ENCODE measurements at places on chromosomes 1 and 21. TPM values are rescaled to one million over a fixed set of nuclear protein-coding genes. Genes with fewer than 3 reads are reported as not detected.
A peak's percentile ranks its signal among the peaks of the same experiment; 100 is the strongest.

DNA sequence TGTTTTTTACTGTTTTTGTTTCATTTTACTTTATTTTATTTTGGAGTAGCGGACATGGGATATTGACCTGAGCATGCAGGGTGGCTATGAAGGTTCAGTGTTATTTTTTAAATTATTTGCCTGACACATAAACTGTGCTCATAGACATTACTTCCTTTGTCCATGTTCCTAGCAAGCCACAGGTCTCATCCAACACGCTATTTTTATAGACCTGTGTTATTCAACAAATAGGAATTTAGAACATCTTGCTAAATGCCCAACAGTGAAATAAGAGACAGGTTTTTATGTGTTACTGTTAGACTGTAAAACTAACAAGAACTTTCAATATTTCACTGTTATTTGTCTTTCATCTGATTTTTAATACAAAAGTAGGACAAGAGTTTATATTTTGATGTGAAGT is 756.4 kb downstream of the KCNT2 start:
- DNase-seq = no peak

GRCh38 chr21:45591619-45592207 is 49.5 kb upstream of the SLC19A1 start:
- no peak for DNase-seq

- DNase-seq = no peak
Observed at GRCh38 chr1:108843390-108844137, 13.3 kb downstream of the AKNAD1 start.

DNA sequence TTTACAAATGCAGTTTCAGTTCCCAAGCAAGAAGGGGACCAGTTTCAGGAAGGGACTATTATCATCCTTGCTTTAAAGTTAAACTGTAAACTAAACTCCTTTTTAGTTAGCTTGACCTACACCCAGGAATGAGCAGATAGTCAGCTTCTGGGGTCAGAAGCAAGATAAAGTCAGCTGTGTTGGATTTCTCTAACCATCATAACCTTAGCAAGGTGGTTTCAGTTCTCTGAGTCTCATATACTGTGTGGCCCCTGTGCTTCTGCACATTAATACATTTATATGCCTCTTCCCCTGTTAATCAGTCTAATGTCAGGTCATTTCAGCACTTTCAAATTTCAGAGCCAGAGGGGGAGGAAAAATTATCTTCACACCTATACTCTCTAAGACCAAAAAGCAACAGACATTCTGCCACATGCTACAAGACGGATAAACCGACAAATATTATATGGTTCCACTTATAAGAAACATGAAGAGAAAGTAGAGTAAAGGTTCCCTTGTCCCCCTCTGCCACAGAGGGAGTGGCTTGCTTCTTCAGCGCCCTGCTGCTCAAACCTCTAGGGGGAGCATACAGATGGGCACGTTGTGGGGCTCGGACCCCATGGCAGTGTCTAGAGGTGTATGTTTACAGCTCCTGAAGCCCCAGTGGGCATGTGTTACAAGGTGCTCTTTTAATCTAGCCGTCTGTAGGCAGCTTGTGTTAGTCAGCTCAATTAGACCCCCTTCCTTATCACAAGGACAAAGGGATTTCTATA is 89.1 kb downstream of the SMYD3 start:
- DNase-seq = no peak

The ANKRD35 gene
- 0.12 TPM for total RNA-seq

The S100A1 gene
- total RNA-seq = 5.1 TPM

DNA sequence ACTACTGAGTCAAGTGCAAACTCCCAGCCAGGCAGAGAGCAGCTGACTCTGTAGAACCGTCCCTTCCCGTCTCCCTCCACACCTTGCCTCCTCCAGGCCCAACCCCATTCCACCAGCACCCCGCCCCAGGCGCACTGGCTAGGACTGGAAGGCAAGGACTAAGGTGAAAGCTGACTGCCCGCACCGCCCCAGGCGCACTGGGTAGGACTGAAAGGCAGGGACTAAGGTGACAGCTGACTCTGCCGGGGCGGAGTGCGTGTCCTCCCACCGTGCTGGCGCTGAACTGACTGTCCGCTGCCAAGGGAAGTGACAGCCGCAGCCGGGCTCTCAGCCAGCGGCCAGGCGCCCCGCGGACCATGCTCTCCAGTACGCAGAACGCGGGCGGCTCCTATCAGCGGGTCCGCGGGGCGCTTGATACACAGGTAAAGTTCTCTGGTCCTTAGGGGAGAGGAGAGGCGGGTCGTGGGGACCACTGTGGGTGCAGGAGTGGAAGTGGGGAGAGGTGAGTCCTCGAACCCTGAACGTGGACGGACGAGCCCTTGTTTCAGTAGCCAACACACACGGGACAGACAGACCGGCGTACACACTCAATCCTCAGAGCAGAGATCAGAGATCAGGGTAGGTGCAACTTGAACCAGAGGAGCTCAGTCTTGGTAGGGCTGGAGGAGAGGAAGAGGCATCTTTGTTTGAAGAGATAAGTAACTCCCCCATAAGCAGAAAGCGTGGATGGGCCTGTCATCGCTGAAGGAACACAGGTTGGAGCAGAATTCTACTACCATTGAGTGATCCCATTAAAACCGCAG is 58.0 kb downstream of the RBM11 start:
- no peak for DNase-seq

GRCh38 chr1:111571987-111572386 is 47.6 kb upstream of the RAP1A start:
- DNase-seq = peak; percentile 72

The WNT2B gene
- under 0.01 TPM for total RNA-seq

DNA sequence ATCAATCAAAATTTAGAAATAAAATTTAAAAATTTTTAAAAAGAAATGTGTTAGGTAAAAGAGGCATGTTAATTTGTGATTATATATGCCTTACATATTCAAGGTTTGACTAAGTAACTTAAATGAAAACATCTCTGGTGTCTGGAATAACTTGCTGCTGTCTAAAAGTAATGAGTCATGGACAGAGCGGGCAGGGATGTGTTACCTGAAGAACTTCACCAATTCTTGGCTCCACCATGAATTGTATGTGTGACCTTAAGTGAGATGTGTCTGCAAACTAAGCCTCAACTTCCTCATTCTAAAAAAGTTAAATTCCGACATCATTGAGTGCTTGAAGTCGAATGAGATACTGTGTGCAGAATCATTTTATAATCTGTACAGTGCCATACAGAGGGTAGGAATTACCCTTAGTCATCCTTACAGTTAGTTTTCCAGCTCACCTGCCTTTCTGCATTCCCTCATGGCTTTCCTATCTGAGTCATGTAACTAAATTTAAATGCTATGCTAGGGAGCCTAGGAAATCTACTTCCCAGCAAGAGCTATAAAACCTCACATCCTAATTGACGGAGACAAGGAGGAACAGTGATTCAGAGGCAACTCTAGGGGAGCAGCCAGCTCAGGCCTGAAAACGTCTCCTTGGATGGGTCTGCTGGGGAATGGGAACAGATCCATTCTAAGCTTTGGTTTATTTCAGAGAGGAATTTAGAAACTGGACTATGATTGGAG is 100.7 kb upstream of the TSPAN2 start:
- DNase-seq = peak; percentile 93

The IL23R gene
- total RNA-seq = not detected

DNA sequence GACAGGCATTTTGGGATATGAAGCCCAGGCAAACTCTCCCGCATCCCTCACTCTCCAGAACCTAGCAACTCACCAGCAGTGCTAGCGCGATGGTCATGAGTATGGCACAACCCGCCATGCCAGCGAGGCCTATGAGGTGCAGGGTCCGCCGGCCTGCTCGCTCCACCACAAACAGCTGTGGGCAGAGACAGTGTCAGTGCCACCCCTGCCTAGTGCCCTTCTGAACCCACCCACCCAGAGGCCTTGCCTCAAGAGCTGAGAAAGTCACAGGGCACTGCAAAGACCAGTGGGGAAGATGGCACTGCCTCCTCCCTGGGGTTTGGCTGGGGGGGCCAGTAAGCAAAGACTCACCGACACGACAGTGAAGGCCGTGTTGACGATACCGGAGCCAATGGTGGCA is 29.8 kb downstream of the SLC2A1 start:
- DNase-seq = no peak

DNA sequence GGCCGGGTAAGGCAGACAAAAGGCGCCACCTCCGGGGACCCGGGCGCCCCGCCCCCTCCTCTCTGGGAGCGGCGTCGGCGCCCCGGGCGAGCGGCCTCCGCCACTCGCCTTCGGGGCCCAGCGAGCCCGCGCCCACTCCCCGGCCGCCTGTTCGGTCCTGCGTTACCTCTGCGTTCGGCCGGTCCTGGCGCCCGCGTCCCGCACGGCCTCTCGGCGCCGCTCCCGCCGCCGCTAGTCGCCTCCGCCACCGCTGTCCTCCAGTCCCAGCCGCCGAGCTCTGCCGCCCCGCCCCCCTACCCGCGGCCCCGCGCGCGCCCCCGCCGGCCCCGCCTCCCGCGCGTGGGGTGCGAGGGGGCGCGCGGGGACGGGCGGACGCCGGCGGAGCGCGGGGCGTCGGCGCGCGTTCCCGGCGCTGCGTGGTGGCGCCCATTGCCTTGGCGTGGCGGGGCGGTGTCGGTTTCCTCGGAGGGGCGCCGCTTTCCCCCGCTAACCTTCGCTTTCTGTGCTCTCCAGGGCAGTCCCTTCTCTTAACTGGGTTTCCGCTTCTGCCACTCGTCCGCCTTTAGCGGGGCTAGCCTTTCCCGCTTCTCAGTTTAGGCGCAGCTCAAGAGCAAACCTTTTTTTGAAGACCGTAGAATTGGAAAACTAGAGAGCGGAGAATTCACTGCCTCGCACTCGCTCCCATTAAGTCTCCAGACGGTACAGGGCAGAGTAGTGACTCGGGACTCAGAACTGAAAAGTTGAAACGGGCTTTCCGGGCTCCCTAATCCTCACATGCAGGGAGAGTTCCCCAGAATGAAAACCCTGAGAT is at the start of gene HP1BP3:
Gene HP1BP3 (minus strand): TSS at position 279 of the 811 bp plus-strand sequence. CDS start 6,867 bp downstream, outside the sequence.
- DNase-seq = peak; percentile 80

The PDC gene
- not detected for total RNA-seq

The OR2T11 gene
- total RNA-seq = not detected

The LDLRAD1 gene
- not detected for total RNA-seq

The SV2A gene
- total RNA-seq = 11.4 TPM

DNA sequence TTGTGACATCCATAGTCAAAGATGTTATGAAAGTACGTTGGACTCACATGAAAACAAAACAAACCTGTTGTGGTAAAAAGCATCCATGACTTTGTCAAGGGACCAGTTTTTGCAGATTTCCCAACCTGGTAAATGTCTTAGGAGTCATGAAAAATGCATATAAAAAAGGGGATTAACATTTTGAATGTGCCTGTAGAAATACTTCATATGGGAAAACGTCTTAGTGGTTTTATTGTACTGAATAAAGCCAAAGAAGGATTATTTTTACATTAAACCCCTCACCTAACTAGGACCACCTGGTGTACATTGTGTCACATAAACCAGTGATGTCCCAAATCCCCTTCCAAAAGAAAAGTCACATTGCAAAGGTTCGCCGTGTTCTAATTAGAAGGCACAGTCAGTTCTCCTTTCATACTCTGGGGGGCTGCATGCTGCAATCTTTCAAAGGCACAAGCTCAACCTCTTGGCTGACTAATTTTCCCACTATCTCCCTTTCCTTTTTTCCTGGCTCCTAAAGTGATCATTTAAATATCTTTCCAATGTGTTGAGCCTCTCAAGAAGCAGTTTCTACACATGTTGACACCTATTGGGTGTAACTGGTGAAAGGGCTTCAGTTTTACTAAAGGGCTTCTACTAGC is 119.8 kb upstream of the SPAG17 start:
- no peak for DNase-seq

GRCh38 chr1:12314333-12314903 is 84.6 kb downstream of the VPS13D start:
- DNase-seq = peak; percentile 31

The LRRC71 gene
- not detected for total RNA-seq

GRCh38 chr1:156648951-156649350 is 7.0 kb downstream of the BCAN start:
- DNase-seq = peak; percentile 35

- DNase-seq = no peak
Observed at GRCh38 chr21:43982489-43983078, 29.5 kb upstream of the TRAPPC10 start.

DNA sequence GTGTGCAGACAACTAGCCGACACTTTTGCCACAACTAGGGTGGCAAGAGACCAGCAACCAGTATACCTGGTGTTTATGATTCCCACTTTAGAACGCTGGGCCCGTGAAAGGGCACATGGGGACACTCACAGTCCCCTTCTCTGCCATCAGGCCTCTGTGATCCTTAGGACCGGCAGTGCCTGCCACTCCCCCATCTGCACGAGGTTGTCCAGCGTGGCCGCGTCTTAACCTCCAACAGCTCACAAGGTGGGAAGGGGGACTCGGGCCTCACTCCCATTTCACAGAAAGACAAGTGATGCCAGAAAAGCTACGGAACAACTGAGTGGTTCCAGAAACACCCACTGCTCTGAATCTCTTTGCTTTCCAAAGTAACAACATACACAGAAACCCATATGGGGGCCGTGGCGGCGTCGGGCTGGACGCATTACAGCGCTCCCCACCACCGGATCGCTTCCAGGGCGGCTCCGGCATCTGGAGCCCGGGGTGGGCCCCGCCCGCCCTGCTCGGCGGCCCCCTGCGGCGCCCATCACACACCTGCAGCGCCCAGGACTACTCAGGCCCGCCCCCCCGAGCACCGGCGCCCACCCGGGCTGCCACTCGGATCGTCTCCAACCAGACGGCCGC is 1.0 kb downstream of the ZNF496 start:
- DNase-seq = peak; percentile 2

The ST6GALNAC3 gene
- 0.48 TPM for total RNA-seq

The PADI2 gene
- 2.9 TPM for total RNA-seq

DNA sequence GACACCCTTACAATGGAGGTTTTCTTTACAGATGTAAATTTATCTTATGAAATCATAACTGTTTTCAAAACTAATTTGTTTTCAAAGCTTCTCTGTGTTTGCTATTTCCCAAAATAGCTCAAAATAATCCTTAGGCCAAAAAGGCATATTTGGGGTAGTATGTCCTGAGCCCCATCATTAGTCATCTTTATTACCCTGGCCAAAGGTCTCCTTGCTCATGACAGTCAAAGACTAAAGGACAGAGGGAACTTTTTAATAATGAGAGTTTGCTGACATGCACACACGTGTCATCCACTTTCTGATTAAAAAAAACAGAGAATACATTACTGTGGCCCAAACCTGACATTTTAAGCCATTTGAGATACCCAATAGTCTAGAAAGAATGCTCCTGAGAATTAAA is 221.9 kb upstream of the DUSP10 start:
- DNase-seq = no peak

- DNase-seq = peak; percentile 73
Observed at GRCh38 chr21:44875316-44875700, 1.8 kb upstream of the PTTG1IP start.

- DNase-seq = no peak
Observed at GRCh38 chr1:225626698-225627097, 26.2 kb downstream of the ENAH start.

- DNase-seq = peak; percentile 41
Observed at GRCh38 chr1:26541816-26542711, 12.5 kb downstream of the RPS6KA1 start.

The TARDBP gene
- 69.6 TPM for total RNA-seq

GRCh38 chr1:153626904-153627714 is at the start of gene S100A13:
TSS of gene S100A13 (minus strand) at chr1:153627505. CDS start at chr1:153626472, 1,033 bp downstream.
- DNase-seq = peak; percentile 96

- DNase-seq = peak; percentile 33
Observed at GRCh38 chr1:40897513-40897912, 35.4 kb upstream of the CITED4 start.

GRCh38 chr1:171663854-171664575 is 11.5 kb upstream of the MYOC start:
- DNase-seq = no peak

The AKNAD1 gene
- 4.7 TPM for total RNA-seq

- DNase-seq = no peak
Observed at GRCh38 chr1:200388791-200389190, 21.0 kb downstream of the ZNF281 start.

All from RPMI7951 (cell line).